ENCODE measurements at places on chromosomes 4 and X.

- no peak for DNase-seq
These were observed 96.9 kb downstream of the CHRDL1 start for GRCh38 chrX:110698696-110699095.

GRCh38 chrX:69280933-69281332 lies 115.7 kb upstream of the PJA1 start:
- no peak for DNase-seq

DNA sequence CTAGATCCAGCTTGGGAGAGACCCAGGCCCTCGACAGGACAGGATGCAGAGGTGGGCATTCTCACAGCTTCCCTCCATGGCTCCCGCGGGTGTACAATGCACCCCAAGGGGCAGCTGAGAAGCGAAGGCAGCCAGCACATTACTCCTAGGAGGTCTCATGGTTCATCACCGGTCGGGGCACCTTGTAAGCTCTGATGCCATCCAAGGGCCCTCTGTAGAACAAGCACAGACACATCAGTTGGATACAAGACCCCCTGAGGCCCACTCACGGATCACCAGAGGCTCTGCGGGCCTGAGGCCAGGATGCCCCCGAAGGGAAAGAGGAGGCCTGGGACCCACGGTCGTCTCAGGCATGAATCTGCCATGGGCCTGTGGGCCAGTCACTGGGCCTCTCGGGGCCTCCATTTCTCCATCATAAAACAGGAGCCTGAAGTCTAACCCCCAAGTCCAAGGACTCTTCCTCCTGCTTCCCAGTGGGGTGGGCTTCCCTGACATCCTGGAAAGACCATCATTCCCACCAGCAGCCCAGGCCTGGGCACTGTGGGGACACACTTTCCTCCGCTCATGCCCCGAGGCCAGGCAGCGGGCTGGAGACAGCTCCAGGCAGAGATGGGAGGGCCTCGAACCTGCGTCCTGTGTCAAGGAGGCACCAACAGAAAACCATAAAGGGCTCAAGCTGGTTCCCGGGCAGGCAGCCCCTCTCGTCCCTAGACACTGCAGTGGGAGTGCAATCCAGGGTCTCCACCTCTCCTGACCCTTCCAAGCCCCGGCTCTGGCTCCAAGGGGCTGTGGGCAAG lies 20.1 kb downstream of the HMX1 start:
- DNase-seq = no peak

GRCh38 chrX:43970528-43970927 lies 2.7 kb downstream of the NDP start:
- DNase-seq = no peak

DNA sequence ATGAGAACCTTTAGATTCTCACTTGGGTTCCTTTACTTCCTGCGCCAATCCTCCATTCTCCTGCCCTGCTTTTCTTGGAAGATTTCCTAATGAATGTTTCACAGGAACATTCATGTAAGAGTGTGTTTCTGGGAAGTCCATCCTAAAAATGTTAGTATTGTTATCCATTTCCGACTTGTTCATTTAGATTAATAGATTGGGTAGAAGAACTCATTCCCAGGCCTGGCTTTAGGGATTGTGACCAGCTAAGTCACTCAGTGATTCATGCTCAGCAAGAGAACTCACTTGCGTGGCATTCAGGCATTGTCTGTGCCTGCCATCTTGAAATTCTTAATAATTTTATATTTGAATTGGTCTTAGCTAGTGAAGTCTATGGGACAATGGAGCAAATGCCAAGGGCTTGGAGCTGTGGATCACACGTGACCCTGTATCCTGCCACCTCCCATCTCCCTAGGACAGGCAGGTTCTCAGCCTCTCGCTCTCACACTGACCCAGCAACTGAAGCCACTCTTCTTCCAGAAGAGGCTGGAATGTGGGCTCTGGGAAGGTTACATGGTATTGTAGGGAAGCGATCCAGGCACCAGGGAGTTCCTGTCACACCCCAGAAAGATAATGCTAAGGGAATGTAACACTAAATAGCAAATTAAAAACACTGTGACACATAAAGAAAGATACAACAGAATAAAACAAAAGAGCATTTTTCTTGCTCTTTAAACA lies 562.1 kb downstream of the TMA16 start:
- DNase-seq = no peak

- DNase-seq = no peak
These were observed 161.3 kb upstream of the MAGEB18 start for GRCh38 chrX:25976683-25977310.

GRCh38 chr4:169823685-169824084 lies 65.9 kb upstream of the HPF1 start:
- no peak for DNase-seq

DNA sequence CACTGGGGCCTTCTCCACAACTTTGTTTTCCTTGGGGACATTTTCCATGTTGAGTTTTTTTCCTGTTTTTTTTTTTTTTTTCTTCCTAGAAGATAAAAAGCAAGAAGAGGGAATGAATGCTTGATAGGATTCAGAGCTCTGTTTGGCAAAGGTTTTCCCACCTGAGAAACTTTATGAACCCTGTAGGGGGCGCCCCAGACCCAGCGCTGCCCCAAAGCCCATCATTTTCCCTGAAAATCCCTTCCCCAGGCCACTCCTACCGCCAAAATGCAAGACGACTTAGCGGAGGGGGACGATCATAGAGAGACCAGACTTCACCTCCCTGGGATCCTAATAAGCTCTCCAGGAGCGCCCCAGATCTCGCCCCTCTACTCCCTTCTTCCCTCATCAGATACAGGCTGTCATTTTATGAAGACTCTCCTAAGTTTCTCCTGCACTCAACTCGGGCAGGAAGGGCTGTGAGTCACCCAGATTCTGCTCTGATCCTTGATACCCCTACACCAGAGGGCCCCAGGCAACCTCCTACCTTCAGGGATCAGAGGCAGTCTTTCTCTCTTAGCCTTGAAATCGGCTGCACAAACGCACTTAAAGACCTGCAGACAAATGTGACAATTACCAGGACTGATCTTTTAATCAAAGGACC lies 1.4 kb downstream of the BEX5 start:
- peak; percentile 9 for DNase-seq

GRCh38 chr4:38489924-38490639 lies 173.9 kb upstream of the KLF3 start:
- DNase-seq = no peak

- no peak for DNase-seq
These were observed 88.5 kb downstream of the PHKA2 start for GRCh38 chrX:18895189-18895951.

- no peak for DNase-seq
These were observed 56.3 kb upstream of the SHOX start for GRCh38 chrX:574251-574650.

GRCh38 chrX:843306-843705 lies 212.7 kb downstream of the SHOX start:
- no peak for DNase-seq

DNA sequence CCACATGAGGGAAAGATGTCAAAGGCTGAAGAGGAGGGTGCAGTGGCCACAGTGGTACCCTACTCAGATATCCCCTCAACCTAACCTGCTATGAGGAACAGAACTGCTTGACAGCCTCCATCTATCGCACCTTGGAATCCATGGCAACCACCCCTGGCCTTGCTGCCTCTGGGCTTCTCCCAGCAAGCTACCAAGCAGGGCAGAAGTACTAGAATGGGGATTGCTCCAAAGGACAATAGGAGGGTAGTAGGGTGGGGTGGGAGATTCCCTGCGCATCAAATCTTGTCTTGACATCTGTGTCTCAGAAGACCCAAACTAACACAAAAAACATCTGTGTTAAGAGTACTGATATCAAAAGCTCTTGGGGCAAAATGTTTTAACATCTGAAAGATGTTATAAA lies 118.2 kb downstream of the FBXW7 start:
- no peak for DNase-seq

- no peak for DNase-seq
These were observed 26.4 kb upstream of the AKAP17A start for GRCh38 chrX:1564750-1565683.

DNA sequence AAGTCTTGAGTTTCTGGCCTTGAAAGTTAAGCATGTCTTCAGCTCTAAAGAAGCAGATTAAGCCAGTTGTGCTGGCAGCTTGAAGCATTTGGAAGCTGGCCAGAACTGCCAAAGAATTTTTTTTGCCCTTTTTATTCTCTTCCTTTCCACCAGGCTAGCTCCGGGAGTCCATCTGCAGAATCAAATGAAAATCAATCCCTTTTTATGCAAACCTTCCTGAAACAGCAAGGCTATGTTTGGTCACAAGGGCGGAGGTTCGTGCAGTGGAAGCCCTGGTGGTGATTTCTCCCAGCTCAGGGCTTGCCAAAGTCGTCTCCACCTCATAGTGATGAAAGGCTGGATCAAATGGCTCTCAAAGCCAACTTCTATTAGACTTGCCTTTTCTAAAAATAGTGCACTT lies 21.6 kb upstream of the C4orf54 start:
- peak; percentile 45 for DNase-seq

GRCh38 chrX:46793386-46794143 lies 34.6 kb upstream of the SLC9A7 start:
- DNase-seq = no peak

- no peak for DNase-seq
These were observed 200.7 kb downstream of the SOWAHB start for GRCh38 chr4:76697129-76697803.

DNA sequence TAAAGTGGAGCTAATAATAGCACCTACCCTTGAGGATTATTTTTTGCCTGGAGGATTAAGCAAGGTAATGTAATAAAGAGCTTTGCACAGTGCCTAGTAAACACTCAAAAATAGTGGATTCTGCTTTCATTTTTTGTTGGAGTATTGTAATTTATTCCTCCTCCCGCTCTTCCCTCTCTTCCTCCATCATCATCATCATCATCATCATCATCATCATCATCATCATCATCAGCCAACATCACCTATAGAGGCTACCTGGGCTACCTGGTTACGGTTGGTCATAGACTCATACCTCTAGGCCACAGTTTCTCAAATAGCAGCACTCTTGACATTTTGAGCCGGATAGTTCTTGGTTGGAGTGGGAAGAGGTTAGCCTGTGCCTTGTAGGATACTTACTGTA lies 126.9 kb upstream of the TEX13A start:
- DNase-seq = no peak

DNA sequence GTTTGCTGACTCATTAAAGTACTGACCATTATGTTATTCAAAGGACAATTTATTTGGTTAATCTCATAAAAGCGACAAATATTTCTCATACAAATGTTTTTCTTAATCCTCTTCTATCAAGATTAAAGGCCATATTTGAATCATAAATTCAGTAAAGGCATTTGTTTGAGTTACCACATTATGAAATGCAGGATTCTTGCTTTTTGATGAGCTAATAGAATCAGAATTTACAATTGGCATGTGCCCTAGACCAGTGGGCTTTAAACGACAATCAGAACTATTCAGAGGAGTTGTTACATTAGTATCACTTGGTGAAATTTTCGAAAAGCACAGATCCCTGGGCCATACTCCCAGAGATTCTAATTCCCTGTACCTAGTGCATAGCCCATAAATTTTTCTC lies 55.3 kb downstream of the KLHL4 start:
- no peak for DNase-seq

GRCh38 chr4:28436191-28437080 lies 1575.8 kb downstream of the STIM2 start:
- DNase-seq = no peak

GRCh38 chr4:1473718-1474117 lies 67.5 kb upstream of the NKX1-1 start:
- no peak for DNase-seq

DNA sequence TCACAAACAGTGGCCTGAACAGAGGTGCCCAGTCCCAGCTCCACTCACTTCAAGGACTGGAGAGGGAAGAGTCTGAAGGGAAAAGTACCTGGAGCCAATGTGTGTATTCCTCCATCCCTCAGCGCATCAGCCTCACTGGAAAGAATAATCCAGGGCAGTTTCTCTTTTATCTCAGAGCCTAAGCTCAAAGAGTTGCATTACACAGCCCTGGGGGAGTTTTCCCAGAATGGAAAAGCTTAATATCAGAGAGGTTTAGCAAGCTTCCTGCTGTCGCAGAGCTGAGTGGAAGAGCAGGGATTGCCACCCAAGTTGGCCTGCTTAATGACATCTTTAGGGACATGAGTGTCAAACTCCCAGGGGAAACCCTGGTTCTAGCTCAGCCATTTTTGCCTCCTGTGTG lies 80.4 kb upstream of the MSX1 start:
- no peak for DNase-seq

- no peak for DNase-seq
These were observed 617 bp upstream of the PDHA1 start for GRCh38 chrX:19343085-19343534.

DNA sequence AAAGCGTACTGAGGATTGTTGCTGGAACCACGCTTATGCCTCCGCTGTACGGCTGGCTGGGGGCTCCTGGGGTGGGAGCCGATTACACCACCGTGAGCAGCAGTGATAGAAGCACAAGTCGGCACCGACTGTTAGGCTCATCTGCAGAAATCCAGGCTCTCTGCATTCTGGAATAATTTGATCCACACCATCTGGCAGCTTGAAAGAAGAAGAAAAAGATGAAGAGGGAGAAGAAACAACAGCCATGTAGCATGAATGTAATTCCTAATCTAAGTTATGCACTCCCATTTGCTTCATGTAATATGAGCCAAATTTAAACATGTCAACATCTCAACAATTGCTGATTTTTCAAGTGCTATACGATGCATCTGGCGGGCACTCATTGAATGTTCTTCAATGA lies 84.6 kb upstream of the DHX15 start:
- DNase-seq = no peak

- DNase-seq = no peak
These were observed 15.1 kb upstream of the FABP2 start for GRCh38 chr4:119337010-119337409.

GRCh38 chr4:122005064-122005755 lies 53.4 kb upstream of the TRPC3 start:
- no peak for DNase-seq

DNA sequence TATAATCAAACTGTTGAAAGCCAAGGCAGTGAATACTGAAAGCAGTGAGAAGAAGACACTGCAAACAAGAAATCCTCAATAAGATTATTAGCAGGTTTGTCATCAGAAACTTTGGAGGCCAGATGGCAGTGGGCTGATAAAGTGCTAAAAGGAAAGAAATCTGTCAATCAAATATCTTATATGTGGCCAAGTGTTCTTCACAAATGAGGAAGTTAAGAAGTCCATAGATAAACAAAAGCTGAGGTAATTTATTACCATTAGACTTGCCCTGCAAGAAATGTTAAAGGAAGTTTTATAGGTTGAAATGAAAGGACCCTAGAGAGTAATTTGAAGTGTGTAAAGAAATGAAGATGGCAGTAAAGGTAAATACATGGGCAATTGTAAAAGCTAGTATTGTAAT lies 586.6 kb downstream of the RAPGEF2 start:
- DNase-seq = no peak

- DNase-seq = no peak
These were observed 93.3 kb downstream of the TMEM47 start for GRCh38 chrX:34563804-34564203.
